ENCODE measurements at places on chromosomes 1 and 21. TPM values are rescaled to one million over a fixed set of nuclear protein-coding genes. Genes with fewer than 3 reads are reported as not detected.

Gene GOLT1A
- not detected for total RNA-seq

Gene EXO5
- total RNA-seq: 8.7 TPM

Gene NVL
- 20.1 TPM for total RNA-seq

Gene EDN2
- total RNA-seq: 0.47 TPM

Gene PLA2G5
- total RNA-seq: 0.09 TPM

Gene SCYL3
- total RNA-seq: 8.8 TPM

Gene ATAD3C
- total RNA-seq: not detected
